ENCODE measurements at places on chromosomes 2 and 18.

DNA sequence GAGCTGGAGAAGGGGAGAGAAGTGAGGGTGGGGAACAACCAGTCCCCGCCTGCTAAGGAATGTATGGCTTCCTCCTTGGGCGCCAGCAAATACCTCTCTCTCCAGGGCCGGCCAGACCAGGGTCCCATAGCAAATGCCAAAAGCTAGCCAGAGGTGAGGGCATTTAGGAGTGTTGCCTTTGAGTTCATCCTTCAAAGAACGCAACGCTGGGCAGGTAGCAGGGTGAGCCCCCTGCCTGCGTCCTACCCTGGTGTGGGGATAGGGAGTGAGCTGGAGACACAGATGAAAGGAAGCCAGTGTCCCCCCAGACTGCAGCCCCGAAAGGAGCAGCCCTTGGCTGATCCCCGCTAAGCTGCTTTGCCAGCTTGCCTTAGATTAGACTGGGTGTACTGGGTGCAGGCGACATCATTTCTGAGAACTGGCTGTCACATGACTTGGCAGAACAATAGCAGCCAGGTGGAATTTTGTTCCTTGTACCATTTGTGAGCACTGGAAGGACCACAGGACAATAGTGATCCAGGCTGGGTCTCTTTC lies 40.4 kb downstream of the KLHL29 start:
- DNase-seq, result no peak

DNA sequence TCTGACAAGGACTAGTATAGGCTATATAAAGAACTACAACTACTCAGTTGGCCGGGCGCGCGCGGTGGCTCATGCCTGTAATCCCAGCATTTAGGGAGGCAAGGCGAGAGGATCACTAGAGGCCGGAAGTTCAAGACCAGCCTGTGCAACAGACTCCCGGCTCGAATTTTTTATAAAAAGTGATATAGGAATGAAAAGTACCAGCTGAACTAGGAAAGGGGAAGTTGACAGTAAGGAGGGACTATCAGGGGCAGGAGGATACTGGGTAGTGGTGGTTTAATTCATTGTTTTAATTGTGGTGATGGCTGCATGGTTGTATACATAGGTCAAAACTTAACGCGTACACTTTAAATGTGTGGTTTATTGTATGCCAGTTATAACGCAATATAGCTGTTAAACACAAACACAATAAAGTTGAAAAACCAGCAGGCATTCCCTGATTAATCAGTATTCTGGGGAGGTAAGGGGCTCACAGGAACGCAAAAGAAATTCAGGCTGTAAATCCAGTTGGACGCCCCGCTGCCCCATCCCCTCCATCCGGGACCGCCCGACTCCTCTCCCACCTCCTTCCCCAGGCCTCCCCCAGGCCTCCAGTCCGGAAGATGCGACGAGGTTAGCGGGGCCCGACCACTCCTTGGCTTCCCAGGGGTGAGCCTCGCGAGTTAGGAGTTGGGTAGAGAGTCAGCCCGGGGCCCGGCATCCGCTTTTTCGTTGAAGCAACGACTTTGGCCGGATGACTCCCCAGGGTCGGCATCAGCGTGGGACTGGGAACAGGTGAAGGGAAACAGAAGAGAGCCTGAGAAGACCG lies 746 bp upstream of the POLR1B start:
- DNase-seq, result no peak

- peak; percentile 70 for DNase-seq
Observed at GRCh38 chr2:240232961-240233884, 92.8 kb upstream of the OTOS start.

DNA sequence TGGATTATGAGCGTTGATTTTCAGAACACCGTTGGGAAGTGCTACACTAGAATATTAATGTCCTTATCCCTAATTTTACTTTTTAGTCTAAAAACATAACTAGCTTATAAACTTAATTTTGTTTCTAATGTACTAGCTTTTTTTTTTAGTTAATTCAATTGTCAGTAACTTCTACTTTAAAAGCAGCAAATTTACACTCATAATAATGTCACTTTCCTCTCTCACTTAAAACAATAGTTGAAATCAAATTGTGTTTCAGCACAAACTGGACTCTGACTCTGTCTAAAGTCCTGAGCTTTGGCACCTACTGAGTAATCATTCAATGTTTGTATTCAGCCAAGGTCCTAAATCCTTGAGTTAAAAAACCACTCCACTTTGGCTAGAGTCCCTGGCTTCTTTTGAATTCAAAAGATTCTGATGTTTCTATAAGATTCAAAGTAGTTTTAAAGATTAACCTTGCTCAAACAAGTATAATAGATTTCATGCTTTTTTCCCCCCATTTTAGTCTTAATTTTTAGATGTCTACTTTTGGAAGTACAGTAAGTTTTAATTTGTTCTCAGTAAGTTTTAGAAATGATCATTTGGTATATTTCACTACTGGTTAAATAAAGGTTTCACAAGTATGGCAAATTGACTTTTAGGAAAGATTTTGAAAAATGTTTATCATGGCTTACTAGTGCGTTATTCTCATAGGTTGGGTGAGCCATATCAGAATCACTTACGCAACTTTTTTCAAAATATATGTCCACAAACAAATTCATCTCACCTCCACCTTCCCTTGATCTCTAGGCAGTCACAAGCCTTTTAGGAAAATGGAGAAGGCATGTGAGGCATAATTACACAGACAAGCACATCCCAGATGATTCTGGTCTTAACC lies 23.4 kb downstream of the CCNYL1 start:
- DNase-seq, result no peak

GRCh38 chr2:238487652-238488346 lies 61.1 kb downstream of the ASB1 start:
- no peak for DNase-seq

DNA sequence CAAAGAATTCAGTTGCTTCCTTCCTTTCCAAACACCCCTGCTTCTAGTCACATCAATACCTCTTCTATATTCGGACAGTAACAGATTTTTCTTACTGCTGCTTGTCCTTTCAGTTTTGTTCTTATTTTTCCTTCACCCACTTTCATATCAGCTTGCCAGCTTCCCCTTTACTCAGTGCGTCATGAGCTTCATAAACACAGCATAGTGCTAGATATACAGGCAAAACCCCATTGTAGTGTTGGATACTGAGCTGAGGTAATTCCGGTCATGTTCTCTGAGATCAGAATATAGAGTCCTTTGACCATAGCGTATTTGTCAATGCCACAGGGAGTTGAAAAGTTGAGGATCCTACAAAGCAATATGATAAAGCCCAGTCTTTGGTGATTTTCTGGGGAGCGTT lies 2.4 kb downstream of the FARP2 start:
- DNase-seq, result no peak

- no peak for DNase-seq
Observed at GRCh38 chr2:156192468-156192867, 140.1 kb downstream of the NR4A2 start.

DNA sequence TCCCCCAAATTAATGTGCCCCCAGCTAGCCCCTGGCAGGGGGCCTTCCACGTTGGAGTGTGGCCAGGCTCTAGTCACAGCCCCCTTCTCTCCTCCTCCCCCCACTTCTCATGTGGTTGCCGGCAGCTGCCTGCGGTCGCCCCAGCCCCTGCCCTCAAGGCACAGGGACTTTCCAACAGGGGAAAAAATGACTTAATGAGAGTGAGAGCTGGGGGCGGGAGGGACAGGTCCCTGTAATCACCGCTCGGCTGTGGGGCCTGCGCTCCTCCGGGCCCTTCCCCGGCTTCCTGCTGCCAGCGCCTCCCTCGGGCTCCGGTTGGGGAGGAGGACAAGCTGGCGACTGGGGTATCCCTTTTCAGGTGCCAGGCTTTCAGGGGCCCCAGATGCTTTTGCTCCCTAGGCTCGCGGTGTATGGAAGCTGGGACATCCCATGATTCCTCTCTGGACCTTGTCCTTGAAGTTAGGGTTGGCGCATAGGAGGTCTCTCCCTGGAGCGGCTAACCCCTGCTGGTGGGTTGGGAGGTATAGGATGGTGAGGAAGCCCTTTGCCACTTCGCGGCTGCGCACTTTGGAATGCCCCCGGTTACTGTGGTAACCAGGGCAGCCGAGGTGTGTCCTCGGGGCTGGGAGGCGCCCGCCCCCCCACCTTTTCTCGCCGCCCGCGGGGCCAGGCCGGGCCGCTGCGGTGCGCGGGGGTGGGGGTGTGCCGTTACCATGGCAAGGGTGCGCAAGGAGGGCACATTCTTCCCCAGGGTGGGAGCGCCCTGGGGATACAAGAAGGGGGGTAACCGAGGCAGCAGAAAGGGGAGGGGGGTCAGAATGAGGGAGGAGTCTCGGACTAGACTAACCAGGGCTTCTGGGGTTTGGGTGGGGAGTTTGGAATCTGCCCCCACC lies 16.1 kb downstream of the WNT10A start:
- DNase-seq, result peak; percentile 94

GRCh38 chr18:48138660-48139430 lies 208.4 kb upstream of the SMAD2 start:
- no peak for DNase-seq

DNA sequence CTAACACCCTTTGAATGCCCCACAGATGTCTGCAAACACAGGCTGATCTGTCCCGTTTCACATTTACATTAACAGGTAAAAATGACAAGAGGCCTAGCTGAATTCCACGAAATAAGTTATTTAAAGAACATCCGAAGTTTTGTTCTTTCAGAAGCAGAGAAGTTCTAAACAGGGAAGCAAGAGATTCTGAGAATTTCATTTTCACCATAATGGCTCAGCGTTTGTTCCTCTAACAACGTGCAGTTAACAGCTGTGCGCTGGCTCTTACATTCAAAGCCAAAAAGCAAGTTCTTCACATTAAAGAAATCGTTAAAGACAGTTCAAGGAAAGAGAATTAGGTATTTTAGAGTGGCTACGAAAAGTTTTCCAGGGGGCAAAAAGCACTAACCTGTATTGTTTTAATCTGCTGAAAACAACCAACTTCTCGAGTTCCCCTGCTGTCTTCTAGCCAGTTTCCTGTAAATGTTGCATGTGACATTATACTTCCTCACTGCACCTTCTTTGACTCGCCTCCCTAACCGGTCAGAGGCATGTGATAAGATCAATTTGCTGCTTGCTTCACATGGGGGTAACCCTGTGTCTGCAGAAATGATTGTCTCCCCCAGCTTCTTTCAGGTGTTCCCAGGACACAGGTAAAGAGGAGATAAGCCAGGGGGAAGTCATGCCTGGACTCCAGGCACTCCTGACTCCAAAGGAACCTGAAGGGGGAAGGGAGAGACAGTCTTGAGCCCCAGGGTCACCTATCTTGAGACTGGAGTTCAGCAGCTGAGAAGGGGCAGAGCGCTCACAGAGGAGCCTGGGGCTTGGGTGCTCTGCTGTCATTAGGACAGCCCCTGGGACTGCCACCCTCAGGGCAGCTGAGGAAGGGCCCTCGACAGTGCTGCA lies 36.8 kb upstream of the WIPF1 start:
- peak; percentile 59 for DNase-seq

GRCh38 chr2:101116841-101117552 lies 34.2 kb downstream of the TBC1D8 start:
- no peak for DNase-seq

GRCh38 chr2:188079196-188079595 lies 212.5 kb upstream of the GULP1 start:
- no peak for DNase-seq

GRCh38 chr2:230875347-230876315 lies 10.9 kb downstream of the ITM2C start:
- DNase-seq, result no peak

GRCh38 chr2:221786297-221786926 lies 214.3 kb upstream of the EPHA4 start:
- DNase-seq, result no peak

DNA sequence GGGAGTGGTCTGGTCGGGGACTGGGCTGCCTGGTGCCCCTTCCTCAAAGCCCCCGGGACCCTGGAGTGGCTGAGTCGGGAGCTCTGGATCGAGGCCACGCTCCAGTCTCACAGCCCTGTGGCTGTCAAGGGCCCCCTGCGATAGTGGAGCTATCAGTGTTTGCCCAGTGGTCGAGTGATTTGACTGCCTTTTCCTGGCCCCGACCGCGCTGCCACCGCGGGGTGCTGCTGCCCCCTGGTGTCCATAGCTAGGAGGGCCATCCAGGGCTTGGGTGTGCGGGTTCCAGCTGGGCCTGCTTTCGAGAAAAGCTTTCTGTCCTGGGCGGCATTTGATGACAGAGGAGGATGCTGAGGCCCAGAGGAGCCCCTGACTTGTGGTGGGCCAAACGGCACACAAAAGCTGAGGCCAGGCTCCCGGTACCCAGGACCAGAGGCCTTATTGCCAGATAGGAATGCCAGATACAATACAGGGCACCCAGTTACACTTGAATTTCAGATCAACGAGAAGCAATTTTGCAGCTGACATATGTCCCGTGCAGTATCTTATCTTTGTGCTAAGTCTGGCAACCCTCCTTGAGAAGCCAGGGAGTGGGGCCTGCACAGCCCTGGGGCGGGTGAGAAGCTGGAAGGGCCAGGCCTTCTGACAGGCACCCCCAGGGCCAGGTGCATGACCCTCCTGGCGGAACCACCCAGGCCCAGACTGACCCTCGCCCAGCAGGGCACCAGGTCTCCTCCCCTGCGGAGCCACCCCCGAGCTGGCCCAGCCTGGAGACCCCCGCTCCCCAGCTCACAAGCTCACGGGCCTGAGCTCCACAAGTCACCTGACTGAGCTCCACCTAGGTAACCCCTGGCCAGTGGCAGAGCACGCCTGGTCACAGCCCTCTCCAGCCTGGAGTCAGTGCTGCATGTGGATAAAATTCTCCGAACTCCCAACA lies 13.0 kb downstream of the ODC1 start:
- DNase-seq, result no peak

GRCh38 chr18:26432651-26433424 lies 115.5 kb downstream of the KCTD1 start:
- no peak for DNase-seq

DNA sequence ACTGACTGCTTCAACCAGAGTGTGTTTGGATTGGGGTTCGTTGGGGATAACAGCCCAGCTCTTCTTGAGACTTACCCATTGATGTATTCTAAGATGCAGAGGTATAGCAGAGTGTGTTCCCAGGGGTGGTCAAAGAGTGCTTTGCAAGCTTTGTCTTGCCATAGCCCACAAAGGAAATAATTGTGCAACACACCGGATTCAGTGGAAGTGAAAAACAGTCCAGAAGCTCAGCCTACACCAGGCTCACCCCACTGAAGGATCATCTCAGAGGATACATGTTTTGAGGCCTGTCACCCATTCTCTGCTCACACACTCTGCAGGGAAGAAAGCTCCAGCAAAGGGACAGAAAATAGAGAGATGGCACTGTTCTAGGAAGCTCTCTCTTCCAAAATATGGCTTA lies 9.6 kb downstream of the CACNB4 start:
- DNase-seq, result no peak

DNA sequence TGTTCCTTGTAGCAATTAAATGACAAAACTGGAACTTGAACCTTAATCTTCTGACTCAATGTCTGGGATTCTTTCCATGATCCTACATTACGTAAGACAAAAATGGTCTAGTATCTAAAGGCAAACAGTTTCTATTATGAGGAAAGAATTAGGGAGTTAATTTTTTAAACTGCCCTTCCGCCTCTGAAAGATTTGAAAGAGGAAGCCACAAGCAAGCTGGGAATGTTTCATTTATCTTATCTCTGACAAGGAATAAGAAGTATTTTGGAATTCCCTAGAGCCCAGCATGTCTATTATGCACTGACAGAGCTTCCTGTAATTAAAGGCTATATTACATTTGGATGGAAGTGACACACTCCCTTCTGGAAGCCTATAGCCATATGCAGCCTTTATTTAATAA lies 558.8 kb upstream of the CDH2 start:
- no peak for DNase-seq

Data from CD4-positive, alpha-beta memory T cell (primary cell).